AG04449 (cell line): ENCODE measurements at places on chromosomes 6 and 20.

- no peak for DNase-seq
Measured at GRCh38 chr20:41509316-41510200, 108.6 kb downstream of the CHD6 start.

DNA sequence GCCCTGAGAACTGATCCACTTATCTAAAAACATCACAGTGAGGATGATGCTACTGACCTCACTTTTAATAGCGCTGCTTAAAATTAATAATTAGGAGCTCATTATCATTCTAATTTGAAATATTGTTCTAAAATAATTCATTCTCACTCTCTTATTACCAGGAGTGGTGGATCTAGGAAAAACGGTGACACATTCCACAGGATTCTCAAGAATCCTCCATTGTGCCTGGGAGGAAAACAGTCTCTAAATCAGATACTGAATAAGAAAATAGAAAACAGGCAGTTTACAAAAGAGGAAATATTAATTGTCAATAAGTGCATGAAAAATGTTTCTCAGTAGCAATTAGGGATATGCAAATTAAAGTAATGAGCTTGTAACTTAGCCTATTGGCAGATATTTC, 187.4 kb downstream of the TENT5A start:
- DNase-seq = no peak

DNA sequence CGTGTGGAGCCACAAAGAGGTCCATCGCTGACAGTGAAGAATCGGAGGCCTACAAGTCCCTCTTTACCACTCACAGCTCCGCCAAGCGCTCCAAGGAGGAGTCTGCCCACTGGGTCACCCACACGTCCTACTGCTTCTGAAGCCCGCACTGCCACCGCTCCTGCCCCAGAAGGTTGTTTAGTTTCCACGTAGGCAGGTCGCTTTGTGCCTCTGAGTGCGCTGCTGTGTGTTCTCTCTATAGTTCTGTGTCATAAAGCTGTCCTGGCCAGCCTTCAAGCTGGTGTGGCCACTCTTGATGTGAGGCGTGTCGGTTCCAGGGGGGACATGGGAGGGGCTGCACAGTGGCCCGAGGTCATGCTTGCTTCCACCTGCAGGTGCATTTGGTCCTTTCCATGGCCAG, 6.4 kb upstream of the FAM209A start:
- no peak for DNase-seq

DNA sequence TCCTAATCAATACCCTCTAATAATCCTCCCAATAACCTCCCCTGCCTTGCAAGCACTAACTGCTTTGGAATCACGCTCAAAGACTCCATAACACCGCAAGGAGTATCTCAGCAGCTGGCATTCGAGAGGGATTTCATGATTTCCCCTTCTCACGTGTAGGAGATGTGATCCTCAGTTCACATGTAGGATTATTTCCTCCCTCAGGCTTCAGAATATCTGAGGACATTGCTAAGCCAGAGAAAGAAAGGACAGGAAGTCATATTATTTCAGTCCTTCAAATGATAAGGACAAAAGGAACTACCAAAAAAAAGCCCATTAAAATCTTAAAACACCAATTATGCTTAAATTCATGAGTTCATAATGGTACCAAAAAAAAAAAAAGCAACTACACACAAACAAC, 122.9 kb downstream of the NFATC2 start:
- DNase-seq = no peak

DNA sequence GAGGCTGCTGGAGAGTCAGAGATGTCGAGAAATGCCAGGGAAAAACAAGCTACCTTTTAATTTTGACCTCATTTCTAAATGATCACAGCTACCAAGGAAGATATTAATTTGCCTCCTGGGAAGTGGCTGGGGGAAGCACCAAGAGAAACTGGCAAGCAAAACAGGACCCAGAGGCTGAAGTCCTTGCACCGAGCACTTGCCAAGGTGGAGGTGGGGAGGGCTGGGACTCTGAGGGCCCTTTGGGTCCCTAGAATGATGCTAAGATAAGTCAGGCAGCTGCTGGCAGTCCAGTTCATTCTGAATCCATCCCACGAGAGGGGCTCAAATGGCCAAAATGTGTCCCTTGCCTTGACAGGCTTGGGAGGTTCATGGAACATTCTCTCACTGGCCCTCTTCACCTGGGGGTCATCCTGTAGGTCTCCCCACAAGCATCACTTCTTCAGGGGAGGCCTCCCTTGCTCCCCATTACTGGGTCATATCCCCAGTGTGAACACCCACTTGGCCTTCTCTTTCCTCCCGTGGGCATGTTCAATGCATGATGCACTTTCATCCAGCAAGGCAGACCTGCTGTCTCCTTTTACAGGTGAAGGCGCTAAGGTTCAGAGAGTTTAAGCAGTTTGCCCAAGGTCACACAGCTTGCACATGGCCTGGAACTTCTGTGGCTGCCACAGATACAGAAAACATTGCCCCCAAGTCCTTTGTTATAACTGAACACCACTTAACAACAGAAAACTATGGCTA, 39.1 kb upstream of the BLCAP start:
- DNase-seq = no peak

GRCh38 chr20:23080521-23080920, 5.6 kb downstream of the CD93 start:
- no peak for DNase-seq

DNA sequence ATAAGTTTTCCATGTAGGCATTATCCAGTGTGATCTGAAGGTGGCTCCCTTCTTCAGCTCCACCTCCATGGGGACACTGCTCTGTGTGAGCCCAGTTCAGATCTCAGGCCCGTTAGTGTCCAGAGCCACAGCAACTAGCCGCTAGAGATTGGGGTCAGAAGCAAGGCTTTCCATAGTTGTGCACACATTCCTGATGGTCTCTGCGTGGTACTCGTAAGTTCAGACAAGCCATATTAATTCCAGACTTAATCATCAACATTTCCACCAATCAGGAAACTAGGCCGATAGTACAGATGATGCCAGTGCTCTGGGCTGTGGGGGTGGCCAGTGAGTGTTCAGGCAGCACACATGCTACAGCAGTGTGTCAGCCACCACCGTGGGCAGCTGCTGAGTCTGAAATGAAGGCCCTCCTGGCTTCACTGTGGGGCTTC, 17.5 kb upstream of the SYNCRIP start:
- DNase-seq = peak; percentile 87
